ENCODE measurements at places on chromosomes 12 and 14.

GRCh38 chr14:34682787-34683321 is 31.5 kb downstream of the CFL2 start:
- no peak for DNase-seq

- peak; percentile 100 for DNase-seq
Measured at GRCh38 chr12:109462868-109463692, 14.0 kb downstream of the KCTD10 start.

- no peak for DNase-seq
Measured at GRCh38 chr12:13566292-13566691, 369.8 kb downstream of the EMP1 start.

GRCh38 chr12:37546901-37547475 is 769.6 kb upstream of the ALG10B start:
- no peak for DNase-seq

DNA sequence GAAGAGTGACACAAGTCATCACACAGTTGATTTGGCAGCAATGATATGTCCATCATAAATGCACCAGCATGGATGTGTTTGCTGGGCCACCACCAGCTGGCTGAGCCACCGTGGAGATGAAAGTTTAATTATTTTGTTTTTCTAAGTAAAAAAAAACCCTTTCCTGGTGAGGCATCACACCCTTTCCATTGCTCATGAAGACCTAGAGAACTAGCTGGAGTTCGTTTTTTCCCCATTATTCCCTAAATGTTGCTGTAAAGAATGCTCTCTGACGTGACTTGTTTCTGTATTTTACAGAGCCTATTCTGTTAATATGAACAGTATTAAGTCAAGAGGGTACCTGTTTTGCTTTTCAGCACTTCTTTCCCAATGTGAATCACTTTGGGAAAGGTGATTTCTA is 257.9 kb downstream of the MSRB3 start:
- DNase-seq: peak; percentile 32

DNA sequence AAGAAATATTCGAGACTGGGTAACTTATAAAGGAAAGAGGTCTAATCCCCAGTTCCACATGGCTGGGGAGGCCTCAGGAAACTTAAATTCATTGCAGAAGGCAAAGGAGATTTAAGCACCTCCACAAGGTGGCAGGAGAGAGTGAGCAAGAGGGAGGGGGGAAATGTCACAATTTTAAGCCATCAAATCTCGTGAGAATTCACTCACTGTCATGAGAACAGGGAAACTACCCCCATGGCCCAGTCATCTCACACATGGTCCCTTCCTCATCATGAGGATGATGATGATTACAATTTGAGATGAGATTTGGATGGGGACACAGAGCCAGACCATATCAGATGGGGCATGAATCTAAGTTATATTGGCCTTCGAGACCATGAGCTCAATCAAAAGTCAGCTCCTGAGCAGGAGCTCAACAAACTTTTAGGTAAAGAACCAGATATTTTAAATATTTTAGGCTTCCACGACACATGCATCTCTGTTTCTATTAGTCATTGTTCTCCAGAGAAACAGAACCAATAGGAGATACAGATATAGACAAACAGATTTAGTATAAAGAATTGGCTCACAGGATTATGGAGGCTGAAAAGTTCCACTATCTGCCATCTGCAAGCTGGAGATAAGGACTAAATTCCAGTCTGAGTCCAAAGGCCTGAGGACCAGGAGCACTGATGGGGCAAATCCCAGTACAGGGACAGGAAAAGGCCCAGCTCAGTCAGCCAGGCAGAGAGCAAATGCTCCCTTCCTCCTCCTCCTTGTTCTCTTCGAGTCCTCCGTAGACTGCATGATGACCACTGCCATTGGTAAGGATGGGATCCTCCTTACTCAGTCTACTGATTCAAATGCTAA is 24.9 kb downstream of the DGLUCY start:
- DNase-seq: no peak

GRCh38 chr14:85852906-85853305 is 323.0 kb downstream of the FLRT2 start:
- no peak for DNase-seq

GRCh38 chr12:19515179-19515578 is 75.9 kb downstream of the AEBP2 start:
- no peak for DNase-seq

DNA sequence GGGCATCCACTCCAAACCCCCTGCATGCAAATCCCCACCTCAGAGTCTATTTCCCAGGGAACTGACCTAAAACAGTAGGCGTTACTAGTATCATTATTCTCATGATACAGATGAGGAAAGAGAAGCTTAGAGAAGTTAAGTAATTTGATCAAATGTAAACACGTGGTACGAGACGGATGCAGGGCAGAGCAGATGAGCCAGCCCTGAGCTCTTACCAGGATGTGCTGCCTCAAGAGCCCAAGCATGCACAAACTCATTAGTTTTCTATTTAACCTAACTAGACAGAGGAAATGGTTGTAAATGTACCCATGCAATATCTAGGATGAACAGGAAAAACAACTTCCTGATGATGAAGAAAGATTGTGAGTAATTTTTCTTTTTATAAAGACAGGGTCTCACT is 173.3 kb upstream of the RASSF8 start:
- DNase-seq: no peak

GRCh38 chr14:43790681-43791080 is 716.4 kb downstream of the FSCB start:
- DNase-seq: no peak

GRCh38 chr12:79058342-79058741 is 193.8 kb downstream of the SYT1 start:
- peak; percentile 45 for DNase-seq

- DNase-seq: no peak
Measured at GRCh38 chr12:104788840-104789271, 169.2 kb downstream of the SLC41A2 start.

DNA sequence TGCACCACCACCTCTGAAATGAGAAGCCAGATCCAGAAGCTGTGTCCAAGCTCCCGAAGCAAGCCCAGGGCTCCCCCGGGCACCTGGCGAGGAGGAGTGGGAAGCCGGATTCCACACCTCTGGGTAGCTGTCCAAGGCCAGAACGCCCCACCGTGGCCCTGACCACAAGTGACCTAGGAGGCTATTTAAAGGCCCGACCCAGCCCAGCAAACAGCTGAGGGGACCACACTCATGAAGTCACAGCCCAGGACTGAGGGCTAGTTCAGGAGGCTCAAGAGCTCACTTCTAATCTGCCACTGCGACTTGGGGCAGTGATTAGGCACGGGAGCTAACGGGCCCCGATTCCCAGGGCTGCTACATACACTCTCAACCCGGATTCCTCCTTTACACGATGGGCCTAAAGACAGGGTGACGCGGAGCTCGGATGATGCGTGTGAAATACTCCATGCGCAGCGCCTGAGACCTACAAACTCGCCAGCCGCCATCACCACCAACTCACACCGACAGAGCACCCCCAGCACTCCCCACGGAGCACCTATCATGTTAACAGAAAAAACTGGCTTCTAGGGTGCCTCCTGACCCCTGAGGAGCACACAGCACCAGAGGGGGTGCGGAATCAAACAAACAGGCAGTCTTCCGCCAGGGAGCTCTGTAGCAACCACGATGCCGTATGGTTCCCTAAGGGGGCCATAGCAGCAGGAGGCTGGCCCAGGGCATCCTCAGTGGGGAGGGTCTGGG is 84.0 kb upstream of the GPR68 start:
- DNase-seq: no peak

DNA sequence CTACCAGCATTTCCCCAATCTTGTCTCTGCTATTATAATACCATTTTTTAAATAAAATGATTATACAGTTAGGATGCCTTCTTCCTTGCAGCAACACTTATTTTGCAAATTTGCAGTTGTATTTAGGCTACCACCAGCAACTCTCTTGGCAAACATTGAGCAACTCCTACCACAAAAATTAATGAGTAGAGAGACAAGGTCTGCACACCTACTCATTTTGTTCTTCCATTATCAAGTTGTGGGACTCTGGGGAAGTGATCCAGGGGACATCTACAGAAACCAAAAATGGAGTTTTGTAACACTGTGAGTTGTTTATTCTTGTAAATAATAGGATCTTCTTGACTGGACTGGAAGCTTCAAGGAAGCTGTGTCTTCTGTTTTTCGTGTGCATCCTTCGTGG is 38.6 kb downstream of the DGLUCY start:
- DNase-seq: no peak

DNA sequence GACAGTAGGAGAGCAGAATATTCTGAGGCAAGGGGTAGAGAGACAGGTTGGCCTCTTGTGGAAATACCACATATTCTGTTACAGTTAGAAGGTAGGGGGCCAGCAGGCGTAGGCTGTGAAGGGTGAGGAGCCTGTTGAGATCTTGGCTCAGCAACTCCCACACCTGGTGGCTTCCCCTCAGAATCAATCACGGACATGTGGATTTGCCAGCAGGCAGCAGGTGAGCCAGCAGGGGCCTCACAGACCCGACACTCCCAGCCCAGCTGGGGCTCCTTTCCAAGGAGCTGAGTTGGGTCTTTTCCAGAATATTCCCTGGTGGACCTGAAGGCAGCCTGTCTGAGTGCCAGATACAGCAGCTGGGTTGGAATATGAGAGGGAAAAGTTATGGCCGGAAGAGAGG is 150.0 kb upstream of the CRY1 start:
- no peak for DNase-seq

DNA sequence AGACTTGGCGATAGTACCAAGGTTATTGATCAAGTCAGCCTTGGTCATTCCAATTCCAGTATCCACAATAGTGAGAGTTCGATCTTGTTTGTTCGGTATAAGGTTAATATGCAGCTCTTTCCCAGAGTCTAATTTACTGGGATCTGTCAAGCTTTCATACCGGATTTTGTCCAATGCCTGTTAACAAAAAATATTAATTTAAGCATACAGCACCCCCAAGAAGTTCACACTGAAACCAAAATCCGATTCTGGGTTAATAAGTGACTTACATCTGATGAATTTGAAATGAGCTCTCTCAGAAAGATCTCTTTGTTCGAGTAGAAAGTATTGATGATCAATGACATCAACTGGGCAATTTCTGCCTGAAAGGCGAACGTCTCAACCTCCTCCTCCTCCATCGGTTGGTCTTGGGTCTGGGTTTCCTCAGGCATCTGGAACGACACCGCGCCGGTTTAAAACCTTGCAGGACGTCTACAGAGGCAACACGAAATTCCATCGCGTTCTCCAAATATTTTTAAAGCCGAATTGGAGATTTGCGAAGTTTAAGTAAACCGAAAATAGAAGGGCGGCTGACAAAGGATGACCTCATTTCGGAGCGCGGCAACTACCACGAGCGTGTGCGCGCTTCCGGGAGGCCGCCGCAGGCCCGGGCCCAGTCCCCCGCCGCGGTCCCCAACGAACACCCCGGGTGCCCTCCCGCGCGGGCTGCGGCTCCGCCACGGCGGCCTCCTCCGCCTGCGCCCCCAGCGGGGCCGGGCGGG is 716 bp downstream of the HSP90AA1 start:
- peak; percentile 63 for DNase-seq

GRCh38 chr12:89493670-89494302 is 30.8 kb downstream of the GALNT4 start:
- no peak for DNase-seq

GRCh38 chr12:75706786-75707605 is 195.6 kb upstream of the KRR1 start:
- peak; percentile 94 for DNase-seq

- DNase-seq: no peak
Measured at GRCh38 chr14:23366426-23366921, 1.5 kb upstream of the EFS start.

DNA sequence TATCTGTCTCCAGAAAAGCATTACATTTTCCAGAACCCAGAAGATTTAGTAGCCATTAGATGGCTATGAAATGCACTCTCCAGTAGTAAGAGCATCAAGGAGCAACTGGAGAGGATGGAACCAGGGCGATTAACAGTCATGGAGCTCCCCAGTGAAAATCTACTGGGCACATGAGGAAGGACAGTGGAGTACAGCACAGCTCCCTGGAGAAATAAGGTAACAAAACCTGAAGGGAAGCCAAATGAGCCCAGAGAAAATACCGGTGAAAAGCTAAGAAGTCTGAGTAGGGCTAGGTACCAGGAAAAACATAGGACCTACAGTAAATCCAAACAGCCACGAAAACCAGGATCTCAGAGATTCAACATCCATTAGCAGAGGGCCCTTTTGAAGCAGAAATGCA is 21.6 kb downstream of the SOX5 start:
- no peak for DNase-seq

GRCh38 chr12:1474041-1474573 is 120.3 kb downstream of the FBXL14 start:
- DNase-seq: peak; percentile 99

DNA sequence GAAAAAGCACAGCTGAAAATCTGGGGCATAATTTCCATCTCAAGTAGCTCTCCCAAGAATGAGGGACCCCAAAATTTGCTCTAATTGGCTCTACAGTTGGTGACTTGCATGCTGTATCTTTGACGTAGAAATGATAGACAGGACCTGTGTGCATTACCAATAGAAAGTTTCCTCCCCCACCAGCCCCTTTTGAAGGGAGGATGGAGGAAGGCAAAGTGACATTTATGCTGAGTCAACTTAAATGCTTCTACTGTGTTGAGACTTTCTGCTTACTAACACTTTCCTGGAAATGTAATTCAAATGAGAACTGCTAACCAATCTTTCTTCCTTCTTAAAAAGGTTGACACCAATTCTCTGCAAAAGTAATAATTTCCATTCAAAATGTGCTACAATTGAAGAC is 31.9 kb downstream of the TSPAN8 start:
- no peak for DNase-seq

GRCh38 chr12:68264857-68265256 is 11.5 kb upstream of the IL22 start:
- DNase-seq: peak; percentile 35

DNA sequence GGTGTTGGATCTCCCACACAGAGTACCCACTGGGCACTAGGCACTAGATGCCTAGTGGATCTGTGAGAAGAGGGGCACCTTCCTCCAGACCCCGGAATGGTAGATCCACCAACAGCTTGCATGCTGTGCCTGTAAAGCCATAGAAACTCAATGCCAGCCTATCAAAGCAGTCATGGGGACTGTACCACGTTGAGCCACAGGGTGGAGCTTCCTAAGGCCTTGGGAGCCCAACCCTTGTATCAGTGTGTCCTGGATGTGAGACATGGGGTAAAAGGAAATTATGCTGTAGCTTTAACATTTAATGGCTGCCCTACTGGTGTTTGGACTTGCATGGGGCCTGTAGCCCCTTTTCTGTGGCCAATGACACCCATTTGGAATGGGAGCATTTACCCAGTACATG is 1024.9 kb downstream of the TMEM121 start:
- no peak for DNase-seq

GRCh38 chr12:66109056-66109455 is 21.5 kb downstream of the LLPH start:
- DNase-seq: no peak

DNA sequence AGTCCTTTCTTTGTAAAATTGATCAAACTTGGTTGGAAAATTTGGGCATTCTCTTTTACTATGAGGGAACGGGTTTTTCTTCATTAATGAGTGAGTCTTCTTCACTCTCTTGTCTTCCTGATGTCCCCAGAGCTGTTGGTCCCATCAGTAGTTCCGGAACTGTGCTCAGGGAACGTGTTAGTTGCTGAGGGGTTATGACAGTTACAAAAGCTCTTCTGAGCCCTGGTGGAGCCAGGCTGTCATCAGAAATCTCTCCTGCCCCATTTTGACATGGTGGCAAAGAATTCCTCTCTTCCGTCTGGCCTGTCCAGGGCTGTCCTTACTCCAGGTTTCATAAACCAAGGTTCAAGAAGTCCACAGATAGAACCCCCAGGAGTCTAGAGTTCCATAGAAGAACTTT is 208.5 kb downstream of the SLC41A2 start:
- DNase-seq: no peak

GRCh38 chr14:20609215-20610001 is 18.2 kb upstream of the RNASE12 start:
- peak; percentile 84 for DNase-seq

GRCh38 chr14:78836777-78837176 is 666.6 kb downstream of the NRXN3 start:
- DNase-seq: peak; percentile 80

Measured in HCEC 1CT (cell line).